GDM1 (cell line): ENCODE measurements at places on chromosomes 11 and 22.

DNA sequence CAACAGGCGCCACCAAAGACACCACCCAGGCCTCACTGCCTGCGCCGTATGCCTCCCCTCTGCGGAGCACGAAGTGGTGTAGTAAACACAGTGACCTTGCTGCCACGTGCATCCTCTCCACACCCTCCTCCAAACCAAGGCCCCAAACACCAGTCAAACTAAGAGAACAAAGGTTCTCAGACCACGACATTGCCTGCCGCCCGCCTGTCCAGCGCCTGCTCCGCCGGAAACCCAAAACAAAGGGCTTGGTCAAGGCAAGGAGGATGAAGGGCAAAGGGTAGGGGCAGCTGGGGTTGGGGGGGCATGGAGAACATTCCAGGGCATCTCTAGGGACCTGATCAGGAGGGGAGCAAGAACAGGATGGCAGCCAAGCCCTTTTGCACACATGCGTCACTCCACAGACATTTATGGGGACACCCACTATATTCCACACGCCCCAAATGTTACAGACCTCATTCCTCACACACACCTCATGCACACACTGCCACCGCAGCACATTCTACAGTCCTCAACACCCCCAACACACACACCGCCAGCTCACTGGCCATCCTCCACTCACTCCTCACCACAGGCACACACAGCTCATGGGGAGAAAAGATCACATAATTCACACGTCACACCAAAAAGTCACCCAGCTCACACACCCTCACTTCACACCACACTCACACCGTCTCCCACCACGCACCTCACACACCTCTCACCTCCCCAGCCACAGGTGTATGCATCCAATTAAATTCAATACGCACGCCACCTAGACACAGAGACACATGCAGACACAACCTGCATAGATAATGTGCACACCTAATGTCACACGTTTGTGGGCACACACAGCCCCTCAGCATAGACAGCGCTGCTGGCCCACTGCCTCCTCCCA, 34.5 kb downstream of the PDE2A start:
- no peak for DNase-seq

DNA sequence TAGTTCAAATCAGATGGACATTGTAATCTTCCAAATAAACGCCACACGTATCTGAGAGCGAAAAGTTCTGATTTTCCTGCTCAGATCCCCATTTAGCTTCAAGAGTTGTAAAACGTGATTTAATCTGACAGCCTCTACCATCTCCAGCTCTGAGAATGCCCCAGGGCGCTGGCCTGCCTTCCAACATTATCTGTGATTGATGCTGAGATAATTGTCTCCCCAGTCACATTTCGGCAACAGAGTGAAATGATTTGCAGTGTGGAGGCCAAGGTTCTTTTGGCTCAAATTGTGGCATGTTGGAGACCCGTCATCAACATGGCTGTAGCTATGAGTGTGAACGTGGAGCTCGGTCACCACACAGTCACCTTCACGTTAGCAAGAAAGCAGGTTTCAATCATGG, 283.4 kb downstream of the BRD1 start:
- no peak for DNase-seq

- no peak for DNase-seq
Measured at GRCh38 chr11:65854852-65855837, 2.8 kb downstream of the CFL1 start.

GRCh38 chr22:22452211-22452610, 56.3 kb downstream of the ZNF280B start:
- DNase-seq, result no peak

DNA sequence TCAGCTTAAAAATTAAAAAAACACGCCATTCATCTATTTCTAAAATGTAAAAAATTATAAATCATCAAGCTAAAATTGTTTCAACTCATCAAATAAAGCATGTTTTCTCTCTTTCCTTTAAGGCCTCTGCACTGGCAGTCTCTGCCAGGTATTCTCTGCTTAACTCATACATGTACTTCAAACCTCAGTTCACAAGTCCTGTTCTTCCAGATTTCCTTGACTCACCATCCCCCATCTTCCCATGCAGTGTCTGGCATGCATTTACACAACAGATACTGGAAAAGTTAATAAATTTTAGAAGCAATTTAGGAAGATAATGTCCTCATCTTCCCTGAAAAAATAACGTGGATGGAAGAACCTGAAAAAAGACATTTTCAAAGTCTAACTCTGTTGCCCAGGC, 32.5 kb downstream of the CSTF3 start:
- no peak for DNase-seq

GRCh38 chr22:32803738-32804435, 2.4 kb downstream of the TIMP3 start:
- no peak for DNase-seq

- no peak for DNase-seq
Measured at GRCh38 chr11:78684377-78684776, 109.7 kb upstream of the NARS2 start.

DNA sequence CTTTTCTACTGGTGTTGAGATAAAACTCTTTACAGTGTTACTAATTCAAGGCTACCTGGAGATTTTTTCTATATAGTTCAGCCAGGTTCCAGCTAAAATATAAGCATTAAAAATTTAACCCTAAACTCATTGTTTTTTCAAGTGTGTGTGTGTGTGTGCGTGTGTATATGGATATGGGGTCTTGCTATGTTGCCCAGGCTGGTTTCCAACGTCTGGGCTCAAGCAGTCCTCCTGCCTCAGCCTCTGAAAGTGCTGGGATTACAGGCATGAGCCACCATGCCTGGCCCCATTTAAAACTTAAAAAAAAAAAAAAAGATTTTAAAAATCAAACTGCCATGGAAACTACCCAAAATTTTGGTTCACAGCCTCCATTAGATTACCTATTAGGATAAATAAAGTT, 4.5 kb upstream of the PES1 start:
- DNase-seq, result no peak

DNA sequence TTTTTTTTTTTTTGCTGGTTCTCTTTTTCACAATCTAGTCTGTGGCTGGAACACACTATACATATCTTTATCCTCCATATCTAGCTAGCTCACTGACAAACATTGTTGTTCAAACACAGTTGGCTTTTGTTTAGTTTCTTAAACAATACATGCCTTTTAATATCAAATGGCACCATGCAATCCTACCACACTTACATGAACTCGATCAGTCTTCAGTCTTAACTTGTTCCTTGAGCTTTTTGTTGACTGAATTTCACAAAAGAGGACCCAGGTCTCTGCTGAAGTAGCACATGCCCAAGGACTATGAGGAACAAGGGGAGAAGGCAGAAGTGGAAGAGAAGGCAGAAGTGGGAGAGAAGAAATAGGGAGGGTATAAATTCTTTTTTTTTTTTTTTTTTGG, 25.5 kb downstream of the TMEM123 start:
- no peak for DNase-seq

- no peak for DNase-seq
Measured at GRCh38 chr11:84924154-84924692, 702.9 kb downstream of the DLG2 start.

- DNase-seq, result no peak
Measured at GRCh38 chr11:110730773-110731172, 18.5 kb upstream of the ARHGAP20 start.

DNA sequence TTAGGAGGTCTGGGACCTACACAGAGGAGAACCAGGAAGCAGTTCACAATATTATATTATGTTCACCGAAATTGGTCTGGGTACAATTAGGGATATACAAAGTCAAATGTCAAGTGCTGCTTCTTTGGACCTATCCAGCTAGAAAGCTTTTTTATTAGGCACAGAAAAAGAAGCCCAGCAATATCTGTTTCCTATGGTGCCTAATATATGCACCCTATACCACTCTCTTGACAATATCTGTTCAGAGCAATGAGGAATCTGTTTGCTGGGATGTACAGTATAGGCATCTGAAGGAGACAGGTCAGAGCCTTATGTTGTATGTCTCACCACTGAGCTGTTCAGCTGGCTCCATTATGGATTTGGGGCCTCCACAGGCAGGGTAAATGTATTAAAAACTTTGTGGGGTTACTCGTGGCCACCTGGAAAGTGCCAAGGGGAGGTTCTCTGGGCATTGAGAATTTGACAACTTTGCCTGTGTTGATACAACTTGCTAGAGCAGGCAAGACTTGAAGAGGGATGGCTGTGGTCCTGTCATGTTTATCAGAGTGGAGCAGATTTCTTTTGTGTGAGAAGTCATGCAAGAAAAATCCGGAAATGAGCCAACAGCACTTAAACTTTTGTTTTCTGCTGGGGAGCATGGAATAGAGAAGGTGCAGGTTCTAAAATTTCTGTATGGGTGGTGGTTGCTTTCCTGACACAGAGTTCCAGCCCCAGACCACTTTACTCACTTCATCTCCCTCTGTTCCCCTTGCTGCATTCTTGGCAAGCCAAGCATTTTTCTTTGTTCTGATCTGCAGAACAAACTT, 10.1 kb downstream of the STIM1 start:
- DNase-seq, result no peak

GRCh38 chr11:4546878-4547277, 1.9 kb downstream of the OR52M1 start:
- DNase-seq, result no peak
